Amniotic epithelial cell (primary cell): ENCODE measurements at places on chromosomes 1 and 21.

DNA sequence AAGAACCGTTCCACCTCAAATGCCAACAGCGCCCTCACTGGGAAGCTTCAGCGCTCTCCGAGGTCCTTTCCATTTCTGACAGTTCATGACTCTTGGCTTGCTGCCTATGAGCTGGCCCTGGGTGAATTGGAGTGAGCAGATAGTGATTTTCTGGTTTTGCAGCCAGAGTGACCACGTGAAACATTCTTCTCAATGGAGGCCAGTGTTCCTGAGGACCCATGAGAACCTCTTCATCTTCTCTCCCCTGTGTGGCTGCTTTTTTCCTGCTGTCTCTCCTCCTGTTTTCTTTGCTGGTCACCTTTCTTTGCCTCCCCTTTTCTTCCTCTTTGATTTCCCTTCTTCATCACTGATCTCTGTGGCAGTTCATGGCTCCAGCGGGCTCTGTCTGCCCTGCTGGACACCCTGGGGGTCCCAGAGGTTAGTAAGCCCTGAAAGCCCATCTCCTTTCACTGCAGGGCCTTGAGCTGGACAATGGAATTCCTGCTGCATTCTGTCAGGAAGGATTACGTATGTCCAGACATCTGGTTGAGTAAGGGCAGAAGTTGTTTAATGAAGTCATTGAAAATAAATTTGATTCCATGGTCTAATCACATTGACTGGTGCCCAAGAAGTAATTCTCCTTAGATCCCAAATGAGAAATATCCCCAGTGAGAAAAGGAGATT lies 29.9 kb downstream of the VASH2 start:
- DNase-seq = peak; percentile 65

GRCh38 chr1:178004926-178005391 lies 35.1 kb upstream of the SEC16B start:
- no peak for DNase-seq

GRCh38 chr1:157691285-157691920 lies 9.2 kb downstream of the FCRL3 start:
- peak; percentile 19 for DNase-seq

DNA sequence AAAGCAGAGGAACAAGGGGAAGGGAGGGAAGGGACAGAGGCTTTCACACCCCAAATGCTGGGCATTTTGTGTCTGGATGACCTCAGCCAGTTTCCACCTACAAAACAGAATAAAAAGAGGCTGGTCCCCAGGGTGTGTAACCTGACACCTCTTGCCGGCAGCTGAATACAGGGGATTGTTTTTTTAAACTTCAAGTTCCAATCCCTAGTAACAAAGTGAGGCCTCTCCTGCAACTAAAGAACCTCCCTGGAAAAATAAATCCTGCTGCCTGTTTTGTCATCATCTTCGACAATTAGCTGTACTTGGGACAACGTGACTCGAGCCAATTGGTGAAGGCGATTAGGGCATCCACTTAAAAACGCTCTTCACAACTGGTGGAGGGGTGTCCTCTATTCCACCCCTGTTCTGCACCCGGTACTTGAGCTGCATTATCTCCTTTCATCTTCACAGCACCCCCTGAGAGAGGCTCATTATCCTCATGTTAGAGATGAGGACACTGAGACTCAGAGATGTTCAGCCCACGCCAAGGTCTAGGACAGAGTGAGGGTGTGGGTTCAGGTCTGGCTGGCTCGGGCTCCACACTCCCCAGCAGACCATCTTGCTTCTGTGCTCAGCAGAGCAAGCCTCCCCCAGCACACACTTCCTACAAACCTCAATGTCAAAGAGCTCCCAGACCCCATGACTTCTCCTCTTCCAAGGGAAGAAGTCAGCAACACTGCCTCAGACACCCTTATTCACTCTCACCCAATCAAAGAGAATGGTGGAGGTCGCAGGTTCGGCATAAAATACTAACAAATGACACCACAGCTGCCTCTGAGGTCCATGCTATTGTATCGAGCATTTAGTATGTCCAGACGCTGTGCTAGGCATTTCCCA lies 15.2 kb downstream of the ITPKB start:
- peak; percentile 19 for DNase-seq

DNA sequence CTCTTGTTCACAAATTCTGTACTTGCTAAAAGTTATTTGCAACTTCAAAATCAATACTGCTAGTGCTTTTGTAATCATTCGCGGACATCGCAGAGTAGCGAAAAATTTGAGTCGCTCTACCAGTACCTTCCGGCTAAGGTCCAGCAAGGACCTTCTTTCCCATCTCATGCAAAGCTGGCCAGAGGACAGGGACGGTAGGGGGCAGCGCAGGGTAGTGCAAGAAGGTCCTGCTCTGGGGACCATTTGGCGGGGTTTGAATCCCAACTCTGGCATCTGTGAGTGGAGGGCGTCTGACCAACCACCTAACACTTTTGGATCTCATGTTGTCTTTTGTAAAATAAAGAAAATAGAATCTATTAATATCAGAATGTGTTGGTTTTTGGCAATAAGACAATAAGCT lies 258.3 kb downstream of the SPATA17 start:
- DNase-seq = no peak

- DNase-seq = no peak
Measured at GRCh38 chr1:100028765-100029164, 59.0 kb downstream of the SLC35A3 start.

GRCh38 chr1:39650431-39650830 lies 11.0 kb upstream of the HEYL start:
- DNase-seq = no peak

DNA sequence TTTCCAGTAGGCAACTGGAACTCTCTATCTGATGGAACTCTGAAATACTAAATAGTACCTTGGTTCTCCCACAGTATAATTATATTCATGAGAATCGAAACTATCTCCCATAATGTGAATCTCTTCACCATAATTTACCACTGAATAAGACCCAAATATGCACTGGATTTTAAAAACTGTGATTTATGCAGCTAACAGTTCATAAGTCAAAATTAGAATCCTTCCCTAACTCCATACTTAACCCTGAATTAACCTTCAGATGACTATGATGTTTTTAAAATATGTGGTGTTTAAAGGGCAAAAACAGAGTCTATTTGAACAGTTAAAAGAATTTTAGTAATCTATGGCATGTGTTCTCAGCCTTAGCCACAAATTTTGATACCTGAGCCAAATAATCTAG lies 22.9 kb upstream of the SLC44A3 start:
- DNase-seq = no peak

- peak; percentile 35 for DNase-seq
Measured at GRCh38 chr1:39086386-39086785, 60.2 kb downstream of the NDUFS5 start.

GRCh38 chr1:162626094-162626493 lies 6.2 kb upstream of the DDR2 start:
- DNase-seq = no peak
